ENCODE measurements at places on chromosomes 3 and 15. TPM values are rescaled to one million over a fixed set of nuclear protein-coding genes. Genes with fewer than 3 reads are reported as not detected.
A peak's percentile ranks its signal among the peaks of the same experiment; 100 is the strongest.

GRCh38 chr3:31004025-31004678 lies 109.7 kb upstream of the GADL1 start:
- DNase-seq: no peak

FOXL2 gene
- total RNA-seq: 2.2 TPM

DNA sequence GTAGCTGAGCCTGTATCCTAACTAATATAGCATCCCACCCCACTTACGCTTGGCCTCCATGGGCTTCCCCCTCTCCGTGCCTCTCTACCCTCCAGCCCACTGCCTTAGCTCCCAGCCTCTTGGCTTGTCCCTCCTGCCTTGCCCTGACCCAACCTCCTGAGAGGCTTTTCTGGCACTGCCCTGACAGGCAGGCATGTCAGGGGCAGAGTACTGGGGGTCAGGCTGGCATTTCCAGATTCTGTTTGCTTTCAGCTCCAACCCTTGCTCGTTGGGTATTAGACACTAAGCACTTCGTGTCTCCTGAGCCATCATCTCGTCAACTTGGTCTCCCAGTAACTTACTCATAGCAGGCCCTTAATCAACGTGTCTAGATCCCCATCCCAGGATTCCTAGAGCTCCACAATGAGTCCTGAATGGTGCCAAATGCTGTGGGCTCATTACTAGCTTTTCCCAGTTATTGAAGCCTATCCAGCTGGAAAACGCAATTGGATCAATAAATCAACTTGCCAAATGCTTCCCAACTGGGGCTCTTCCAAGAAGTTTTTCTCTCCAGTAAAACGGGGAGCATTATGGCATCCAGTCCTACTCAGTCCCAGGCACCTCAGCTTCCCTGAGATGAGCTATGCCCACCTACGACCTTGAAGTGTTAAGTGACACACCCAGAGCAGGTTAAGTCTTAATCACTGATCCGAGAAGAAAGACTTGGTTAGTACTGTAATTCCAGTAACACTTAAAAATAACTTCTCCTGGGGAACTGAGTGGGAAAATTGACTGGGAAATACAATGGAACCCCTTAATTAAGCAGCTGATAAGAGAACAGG lies 78.5 kb upstream of the DLG1 start:
- peak; percentile 6 for DNase-seq

DNA sequence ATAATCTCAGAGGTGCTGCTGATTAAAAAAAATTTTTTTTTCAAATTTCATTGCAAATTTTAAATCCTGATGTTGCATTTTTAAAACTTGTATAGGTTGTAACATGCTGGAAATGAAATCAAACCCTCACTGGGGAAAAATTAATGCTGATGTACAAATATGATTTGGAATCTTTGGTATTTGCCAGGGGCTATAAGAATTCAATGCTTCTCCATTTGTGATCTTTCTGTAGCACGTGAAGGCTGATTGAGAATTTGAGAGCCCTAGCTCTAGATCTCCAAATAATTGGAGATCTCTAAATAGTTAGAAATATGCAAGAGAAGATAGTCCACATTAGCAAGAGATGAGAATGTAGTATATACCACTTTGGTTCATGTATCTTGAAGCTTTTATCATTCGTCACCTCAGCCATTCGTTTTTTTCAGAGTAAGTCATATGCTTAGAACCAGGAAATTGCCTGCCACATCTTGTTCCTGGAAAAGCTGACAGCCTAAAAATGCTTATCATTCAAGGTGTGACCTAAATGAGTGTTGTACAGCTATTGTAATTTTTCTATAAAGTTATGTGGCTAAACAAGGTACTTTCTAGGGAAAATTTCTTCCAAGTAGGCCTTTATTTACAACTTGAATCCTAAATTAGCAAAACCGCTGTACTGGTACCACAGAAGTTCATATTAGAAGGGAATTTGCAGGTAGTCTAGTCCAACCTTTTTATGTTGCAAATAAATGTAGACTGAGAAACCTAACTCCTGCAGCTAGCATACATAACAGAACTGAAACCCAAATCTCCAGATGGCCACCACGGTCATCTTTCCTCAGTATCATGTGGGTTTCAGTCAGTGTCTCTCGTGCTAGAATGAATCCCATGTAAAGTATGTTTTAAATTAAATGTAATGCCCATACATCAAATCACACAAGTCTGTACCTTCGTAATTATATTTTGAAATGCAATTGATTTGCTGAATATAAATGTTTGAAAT lies 48.5 kb downstream of the FNDC3B start:
- no peak for DNase-seq

PRTG gene
- 2.9 TPM for total RNA-seq

- DNase-seq: no peak
These were observed 127.8 kb downstream of the EPHB1 start for GRCh38 chr3:134922866-134923265.

PCSK6 gene
- total RNA-seq: 4.7 TPM

DNA sequence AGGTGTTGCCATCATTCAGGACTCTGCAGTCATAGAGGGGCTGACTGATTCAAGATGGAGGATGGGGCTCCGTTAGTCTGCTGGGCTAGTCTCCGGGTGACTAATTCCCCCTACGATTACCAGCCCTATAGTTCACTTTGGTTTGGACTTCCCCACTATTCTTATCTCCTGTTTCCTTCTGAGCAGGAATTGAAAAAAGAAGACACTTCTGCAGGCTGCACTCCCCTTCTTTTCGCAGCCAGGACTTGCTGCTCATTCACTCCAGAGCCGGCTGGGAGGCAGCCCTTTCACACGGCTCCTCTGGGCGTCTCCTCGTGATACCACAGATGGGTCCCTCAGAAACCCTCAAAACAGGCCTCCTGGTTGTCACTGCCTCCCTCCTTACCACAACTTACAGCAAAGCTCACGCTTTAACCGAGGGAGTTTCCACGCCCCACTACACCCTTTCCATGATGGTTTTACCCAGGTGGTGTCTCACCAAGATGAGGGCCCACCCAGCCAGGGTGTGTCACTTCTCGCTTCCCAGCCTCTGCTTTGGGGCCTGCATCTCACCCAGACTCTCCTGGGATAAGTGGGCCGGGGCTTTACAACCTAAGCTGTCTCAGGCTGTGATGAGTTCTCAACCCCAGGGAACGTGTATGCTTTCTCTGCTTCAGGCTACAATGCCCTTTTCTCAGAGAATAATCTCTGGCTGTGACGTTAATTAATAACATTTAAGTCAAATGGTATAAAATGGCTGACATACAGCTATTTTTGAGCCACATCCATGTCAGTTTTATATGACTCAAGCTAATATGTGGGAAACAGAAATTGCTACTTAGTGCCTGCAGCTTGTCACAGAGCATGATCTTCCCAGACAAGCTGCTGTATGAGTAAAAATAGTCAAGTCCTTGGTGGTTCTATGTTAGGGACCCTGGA lies 11.9 kb downstream of the CX3CR1 start:
- DNase-seq: no peak

IDH3A gene
- 27.4 TPM for total RNA-seq
